Stimulated activated CD8-positive, alpha-beta memory T cell treated with anti-CD3 and anti-CD28 coated beads, Interleukin-7, amount 100 ng/mL, for 48 hours (primary cell): ENCODE measurements at places on chromosomes 4 and X.

- DNase-seq = no peak
Observed at GRCh38 chr4:165367040-165367439, 11.8 kb upstream of the CPE start.

GRCh38 chrX:1578511-1579173 lies 12.8 kb upstream of the AKAP17A start:
- DNase-seq = no peak

DNA sequence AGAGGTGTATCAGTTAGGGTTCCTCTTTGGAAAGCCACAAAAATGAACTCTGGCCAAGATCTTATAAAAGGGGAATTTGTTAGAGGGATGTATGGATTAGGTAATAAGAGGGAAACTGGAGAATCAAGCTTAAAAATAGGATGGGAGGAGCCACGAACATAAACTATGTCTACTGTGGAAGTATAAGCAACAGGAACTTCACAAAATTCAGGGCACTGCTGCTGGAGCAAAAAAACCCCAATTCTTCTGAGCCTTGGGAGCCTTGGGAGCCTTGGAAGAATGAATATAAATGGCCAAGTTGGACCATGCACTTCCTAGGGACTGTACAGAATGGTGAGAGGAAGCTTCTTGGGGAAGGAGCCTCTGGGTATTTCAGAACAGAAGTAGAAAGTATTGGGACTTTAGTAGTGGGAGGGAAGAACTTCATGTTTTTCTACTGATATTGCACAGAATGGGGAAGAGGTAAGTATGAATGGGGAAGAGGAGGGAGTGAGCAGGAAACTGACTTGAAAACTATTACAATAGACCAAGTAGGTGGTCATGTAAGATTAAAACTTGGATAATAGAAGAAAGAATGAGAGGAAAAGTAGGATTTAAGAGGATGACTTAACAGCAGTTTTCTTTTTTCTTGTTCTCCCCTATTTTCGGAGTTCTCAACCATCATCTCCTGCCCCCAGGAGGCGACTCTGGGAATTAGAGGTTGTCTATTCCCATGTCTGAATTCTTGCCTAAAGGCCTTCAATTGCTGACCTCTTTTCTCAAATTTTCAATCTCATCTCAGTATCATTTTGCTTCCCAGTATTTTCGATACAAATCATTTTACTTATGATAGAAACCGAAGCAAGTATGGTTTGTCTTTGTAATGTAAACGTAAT lies 44.4 kb upstream of the TAPT1 start:
- no peak for DNase-seq

GRCh38 chr4:172546782-172547181 lies 621.8 kb upstream of the GALNT7 start:
- DNase-seq = no peak

- no peak for DNase-seq
Observed at GRCh38 chr4:54120518-54120917, 20.6 kb downstream of the GSX2 start.

DNA sequence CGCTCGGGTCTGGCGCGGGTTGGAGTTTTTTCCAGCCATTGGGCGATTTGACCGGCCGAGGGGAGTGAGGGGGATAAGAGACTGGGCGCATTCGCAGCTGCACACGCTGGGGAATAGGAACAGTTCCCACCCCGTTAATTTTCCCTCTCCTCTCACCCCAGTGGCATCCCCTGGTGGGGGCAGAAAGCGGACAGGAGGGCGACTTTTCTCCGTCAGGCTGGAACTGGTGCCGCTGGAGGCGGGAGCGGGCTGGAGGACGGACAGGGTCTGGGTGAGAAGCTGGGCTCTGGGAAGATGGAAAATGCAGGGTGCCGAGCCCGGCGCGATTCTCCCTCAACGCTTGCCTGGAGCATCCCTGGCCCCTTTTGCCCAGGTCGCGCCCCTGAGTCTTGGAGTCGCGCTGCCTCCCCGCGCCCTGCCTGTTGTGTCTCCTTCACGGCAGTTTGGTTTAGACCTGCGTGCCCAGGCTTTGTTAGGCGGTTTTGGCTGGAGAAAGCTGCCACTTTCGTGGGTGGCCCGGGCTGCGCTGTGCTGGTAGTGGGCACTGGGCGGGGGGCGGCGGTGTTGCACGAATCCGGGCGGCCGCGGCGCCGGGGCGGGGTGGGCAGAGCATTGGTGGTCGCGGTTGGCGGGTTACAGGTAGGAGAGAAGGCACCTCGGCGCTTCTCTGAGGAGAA lies 2.0 kb downstream of the ADGRL3 start:
- DNase-seq = no peak

- DNase-seq = no peak
Observed at GRCh38 chrX:108417257-108417656, 21.0 kb downstream of the COL4A6 start.
